ENCODE measurements at places on chromosomes 7 and 10.

DNA sequence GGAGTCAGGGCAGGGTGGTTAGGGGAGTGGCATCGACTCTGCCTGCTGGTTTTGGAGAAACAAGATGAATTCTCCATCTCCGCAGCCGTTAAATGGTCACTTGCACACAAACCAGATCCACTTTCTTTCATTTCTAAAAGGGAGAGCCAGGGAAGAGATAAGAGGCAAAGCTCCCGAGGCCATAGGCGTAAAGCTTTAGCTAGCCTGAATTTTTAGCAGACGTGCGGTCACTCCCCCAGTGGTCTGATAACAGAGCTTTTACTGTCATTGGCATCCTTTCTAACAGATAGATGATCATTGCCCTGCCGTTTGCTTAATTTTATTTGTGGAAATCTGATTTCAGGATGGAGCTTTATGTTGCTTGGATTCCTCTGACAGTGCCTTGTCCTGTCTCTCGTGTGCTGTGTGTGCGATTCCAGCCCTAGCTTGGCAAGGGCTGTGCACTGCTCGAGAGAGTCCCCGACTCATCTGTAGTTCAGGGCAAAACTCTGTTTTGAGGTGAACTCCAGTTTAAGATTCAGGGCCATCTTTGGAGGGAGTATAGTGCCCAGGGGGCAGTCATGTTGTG, 62.5 kb downstream of the GATA3 start:
- DNase-seq, result no peak

DNA sequence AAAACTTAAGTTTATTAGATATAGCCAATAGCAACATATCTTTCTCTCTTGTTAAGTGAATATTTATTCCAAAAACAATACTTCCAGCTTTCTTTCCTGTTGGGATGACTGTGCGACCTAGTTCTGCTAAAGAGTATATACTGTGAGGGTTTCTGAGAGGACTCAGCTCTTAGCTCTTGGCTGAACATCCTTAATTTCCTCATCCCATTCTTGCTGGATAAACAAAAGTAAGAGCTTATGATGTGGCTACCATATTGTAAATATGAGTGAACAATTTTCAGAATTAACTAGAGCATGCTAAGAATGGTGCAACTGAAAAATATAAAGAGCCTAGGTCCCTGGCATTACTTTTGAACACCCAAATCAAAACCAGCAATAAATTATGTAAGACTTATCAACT, 279.5 kb upstream of the GNAI1 start:
- DNase-seq, result no peak

DNA sequence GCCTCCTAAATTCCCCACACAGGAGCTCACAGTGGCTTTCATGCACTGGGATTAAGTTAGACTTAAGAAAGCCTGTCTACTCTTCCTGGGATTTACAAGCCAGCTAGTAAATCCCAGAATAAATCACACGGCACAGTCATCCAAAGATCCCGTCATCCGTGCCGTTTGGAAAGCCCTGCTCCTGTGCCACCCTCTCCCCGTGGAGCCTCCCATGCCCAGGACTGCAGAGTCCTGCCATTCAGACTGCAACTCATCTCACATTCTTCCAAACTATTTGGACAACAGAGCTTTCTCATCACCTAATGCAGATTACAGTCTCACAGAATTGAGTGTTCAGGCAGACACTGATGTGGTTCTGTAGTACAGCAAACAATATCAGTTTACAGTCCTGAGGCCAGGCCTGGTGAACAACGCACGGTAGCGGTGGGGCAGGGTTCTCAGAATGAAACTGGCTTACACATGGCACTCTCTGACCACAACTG, 166.5 kb downstream of the EGFR start:
- no peak for DNase-seq

DNA sequence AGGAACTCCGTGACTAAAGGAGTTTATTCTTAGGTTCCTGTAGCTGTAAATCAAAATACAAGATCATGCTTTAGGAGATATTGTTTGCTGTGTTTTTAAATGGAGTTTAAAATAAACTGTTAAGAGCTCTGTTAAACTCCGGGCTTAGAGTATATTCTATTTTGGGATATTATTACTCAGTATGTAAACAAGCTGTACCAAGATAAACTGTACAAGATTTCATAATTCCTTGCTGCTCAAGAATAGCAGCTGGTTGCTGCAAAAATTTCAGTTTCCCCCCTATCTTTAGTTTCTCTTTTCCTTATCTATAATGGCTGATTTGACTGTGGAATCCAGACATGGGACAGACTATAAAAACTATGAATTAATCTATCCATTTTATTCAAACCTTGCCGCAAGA, 215.7 kb downstream of the HTR7 start:
- DNase-seq, result no peak

DNA sequence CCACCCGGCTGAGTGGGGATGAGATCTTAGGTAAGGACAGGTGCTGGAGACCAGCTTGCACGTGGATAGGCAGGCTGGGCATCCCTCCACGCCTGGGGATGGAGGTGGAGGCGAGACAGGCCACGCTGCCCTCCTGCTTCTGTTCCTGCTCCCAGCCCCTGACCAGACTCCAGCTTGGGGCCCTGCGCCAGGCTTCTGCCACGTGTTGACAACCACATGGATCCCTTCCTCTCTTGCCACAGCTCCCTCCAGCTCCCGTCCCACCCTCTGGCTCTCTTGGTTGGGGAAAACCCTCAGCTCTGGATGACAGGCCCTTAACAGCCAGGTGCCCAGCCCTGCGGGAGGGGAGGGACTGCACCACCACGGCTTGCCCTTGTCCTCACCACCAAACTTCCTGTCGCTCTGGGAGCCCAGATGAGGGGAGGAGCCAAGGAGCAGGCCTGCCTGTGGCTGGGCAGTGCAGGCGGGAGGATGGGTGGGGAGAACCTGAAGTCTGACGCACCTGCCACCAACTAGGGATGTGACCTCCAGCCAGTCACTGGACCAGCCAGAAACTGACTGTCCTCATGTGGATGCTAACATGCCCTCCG, 36.0 kb downstream of the KCNH2 start:
- DNase-seq, result no peak

GRCh38 chr7:45064047-45064725, 24.6 kb downstream of the NACAD start:
- DNase-seq, result no peak

DNA sequence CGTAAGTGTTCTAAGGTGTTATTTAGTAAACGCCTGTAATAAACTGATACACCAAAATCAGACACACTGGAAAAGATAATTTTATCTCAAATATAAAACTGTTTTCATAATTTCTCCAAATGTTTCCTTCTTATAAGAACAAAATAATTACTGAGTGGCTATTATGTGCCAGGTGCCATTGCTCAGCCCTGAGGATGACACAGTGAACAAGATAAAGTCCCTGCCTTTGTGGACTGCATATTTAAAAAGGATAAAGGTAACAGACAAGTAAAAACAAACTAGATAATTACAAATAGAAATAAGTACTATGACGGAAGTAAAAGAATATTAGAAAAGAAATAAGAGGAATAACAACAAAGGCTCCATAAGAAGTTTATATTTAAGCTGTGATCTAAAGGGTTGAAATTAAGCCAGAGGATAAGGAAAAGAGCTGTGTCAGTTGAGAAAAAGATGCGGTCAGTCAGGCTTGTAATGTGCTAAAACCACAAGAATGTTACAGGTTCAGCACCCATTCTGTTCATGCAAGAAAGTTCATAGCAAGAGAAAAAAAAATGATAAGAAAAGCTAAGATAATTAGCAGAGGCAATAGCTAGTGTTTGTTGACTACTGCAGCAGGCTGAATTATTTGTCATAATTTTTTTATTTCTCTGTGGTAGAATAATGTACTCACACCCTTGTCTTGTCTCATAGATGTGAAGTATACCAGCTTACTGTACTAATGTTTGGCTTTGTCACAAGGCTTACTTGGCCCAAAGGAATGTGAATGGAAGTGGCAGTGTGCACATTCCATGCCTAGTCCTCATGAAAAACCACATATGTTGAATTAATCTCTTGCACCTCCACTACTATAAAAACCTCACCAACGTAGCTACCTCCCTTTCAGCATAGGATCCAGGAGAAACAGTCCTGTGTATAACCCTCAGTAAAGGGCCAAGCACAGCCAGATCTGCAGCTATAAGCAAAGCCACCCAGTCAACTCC, 75.1 kb downstream of the CRPPA start:
- no peak for DNase-seq

DNA sequence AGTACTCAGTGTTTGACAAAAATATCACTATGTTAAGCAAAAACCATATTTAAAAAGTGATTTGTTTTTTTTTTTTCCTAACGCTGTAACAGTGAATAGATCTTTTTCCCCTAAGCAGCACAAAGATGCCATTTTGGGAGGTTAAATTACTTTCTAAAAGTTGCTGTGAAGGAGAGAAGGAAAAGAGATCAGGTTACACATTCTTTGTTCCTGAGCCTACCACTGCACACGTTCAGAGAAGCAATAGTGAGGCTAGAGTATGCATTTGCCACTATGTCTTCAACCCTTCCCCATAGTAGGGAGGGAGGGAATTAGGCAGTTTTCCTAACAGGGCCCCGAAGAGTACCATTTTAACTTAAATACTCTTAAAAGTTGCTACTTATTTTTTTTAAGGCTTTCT, 38.9 kb downstream of the BMPR1A start:
- DNase-seq, result no peak

- no peak for DNase-seq
Measured at GRCh38 chr7:148726385-148726784, 27.7 kb downstream of the CUL1 start.

DNA sequence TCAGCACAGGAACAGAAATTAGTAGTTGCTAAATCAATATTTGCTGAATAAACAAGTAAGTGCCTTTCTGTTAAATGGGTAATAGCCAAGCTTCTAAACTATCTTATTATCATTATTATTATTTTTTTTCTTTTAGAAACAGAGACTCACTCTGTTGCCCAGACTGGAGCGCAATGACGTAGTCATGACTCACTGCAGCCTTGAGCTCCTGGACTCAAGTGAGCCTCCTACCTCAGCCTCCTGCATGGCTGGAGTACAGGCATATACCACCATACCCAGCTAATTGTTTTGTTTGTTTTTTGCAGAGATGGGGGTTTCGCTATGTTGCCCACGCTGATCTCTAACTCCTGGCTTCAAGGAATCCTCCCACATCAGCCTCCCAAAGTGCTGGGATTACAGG, 12.3 kb upstream of the ELN start:
- DNase-seq, result no peak

GRCh38 chr7:81736091-81736490, 33.8 kb downstream of the HGF start:
- no peak for DNase-seq

DNA sequence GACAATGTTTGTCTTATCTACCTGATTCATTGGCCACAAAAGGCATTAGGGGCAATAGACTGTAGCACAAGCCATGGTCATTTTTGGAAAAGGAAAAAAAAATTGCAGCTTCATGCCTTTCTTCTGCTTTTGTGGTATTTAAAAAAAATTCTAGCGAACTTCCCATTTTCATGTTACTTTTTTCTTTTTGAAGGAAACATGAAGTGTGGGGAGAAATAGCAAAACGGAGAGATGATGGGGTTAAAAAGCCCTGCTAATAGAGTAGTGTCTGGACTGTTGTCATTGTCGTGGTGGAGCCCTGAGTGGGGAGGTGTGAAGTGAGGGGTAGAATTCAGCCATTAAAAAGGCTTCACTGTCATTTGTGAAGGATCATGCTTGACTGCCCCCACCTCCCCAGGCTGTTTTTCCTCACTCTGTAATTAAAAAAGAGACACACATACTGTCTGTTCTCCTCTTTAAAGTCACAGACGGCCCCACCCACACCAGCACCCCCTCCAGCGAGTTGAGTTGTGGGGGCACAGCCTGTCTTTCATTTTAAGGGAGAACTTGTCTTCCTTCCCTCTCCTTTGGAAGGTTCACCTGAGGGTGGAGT, 272.4 kb downstream of the CREB5 start:
- DNase-seq, result no peak

- no peak for DNase-seq
Measured at GRCh38 chr10:3777981-3778691, 6.9 kb downstream of the KLF6 start.

GRCh38 chr7:48452218-48452617, 281.0 kb downstream of the ABCA13 start:
- DNase-seq, result no peak

- no peak for DNase-seq
Measured at GRCh38 chr10:110216942-110217661, 9.7 kb downstream of the MXI1 start.

GRCh38 chr7:116234517-116235200, 24.3 kb downstream of the TES start:
- DNase-seq, result no peak

GRCh38 chr7:75842836-75843446, 29.3 kb upstream of the CCL24 start:
- DNase-seq, result peak; percentile 1

GRCh38 chr7:89312551-89312950, 517.0 kb upstream of the TEX47 start:
- DNase-seq, result no peak

GRCh38 chr10:17655567-17656146, 11.7 kb downstream of the STAM start:
- no peak for DNase-seq

- DNase-seq, result no peak
Measured at GRCh38 chr10:123109466-123109865, 26.3 kb upstream of the HMX3 start.

All from activated CD4-positive, alpha-beta T cell treated with anti-CD3 and anti-CD28 coated beads, Interleukin-2, amount 50 U/mL, for 24 hours (primary cell).